Activated gamma-delta T cell treated with Interleukin-2 at 50 U/mL for 16 hours (primary cell): ENCODE measurements at places on chromosomes 2 and 18.

- DNase-seq: no peak
These were observed 46.1 kb downstream of the SERTAD2 start for GRCh38 chr2:64607381-64608304.

- no peak for DNase-seq
These were observed 162.2 kb upstream of the TACR1 start for GRCh38 chr2:75361486-75361885.

- DNase-seq: no peak
These were observed 110.3 kb downstream of the SMAD7 start for GRCh38 chr18:48840491-48840877.

- DNase-seq: no peak
These were observed 31.9 kb upstream of the EML4 start for GRCh38 chr2:42137125-42137841.

GRCh38 chr2:80351231-80351630 is 46.7 kb upstream of the LRRTM1 start:
- no peak for DNase-seq

- no peak for DNase-seq
These were observed 1215.8 kb downstream of the CNTNAP5 start for GRCh38 chr2:125240870-125241269.

GRCh38 chr2:53964987-53965687 is 5.7 kb downstream of the PSME4 start:
- DNase-seq: no peak

GRCh38 chr2:84424152-84424551 is 34.9 kb downstream of the SUCLG1 start:
- DNase-seq: no peak

DNA sequence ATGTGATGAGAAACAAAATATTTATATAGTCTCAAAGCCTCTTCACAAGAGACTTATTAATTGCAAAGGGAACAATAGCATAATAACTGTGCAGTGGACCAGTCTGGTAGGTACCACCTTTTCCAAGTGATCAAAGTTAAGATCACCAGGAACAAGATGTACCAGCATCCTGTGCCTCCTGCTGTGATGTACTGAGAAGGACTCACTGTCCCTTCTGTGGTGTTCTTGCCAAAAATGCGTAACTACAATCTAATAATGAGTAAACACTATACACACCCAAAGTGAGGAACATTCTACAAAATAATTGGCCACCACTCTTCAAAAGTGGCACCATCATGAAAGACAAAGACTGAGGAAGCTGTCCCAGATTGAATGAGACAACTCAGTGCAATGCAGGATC is 14.5 kb downstream of the GNLY start:
- DNase-seq: no peak

- no peak for DNase-seq
These were observed 135.8 kb downstream of the LRRTM1 start for GRCh38 chr2:80168801-80169200.

- DNase-seq: no peak
These were observed 36.6 kb upstream of the COL3A1 start for GRCh38 chr2:188937228-188938220.

- no peak for DNase-seq
These were observed 48.9 kb downstream of the APLF start for GRCh38 chr2:68516051-68516955.

GRCh38 chr2:96535331-96535730 is 1.2 kb upstream of the ARID5A start:
- DNase-seq: no peak

- no peak for DNase-seq
These were observed 137.0 kb upstream of the HS6ST1 start for GRCh38 chr2:128455721-128456050.

DNA sequence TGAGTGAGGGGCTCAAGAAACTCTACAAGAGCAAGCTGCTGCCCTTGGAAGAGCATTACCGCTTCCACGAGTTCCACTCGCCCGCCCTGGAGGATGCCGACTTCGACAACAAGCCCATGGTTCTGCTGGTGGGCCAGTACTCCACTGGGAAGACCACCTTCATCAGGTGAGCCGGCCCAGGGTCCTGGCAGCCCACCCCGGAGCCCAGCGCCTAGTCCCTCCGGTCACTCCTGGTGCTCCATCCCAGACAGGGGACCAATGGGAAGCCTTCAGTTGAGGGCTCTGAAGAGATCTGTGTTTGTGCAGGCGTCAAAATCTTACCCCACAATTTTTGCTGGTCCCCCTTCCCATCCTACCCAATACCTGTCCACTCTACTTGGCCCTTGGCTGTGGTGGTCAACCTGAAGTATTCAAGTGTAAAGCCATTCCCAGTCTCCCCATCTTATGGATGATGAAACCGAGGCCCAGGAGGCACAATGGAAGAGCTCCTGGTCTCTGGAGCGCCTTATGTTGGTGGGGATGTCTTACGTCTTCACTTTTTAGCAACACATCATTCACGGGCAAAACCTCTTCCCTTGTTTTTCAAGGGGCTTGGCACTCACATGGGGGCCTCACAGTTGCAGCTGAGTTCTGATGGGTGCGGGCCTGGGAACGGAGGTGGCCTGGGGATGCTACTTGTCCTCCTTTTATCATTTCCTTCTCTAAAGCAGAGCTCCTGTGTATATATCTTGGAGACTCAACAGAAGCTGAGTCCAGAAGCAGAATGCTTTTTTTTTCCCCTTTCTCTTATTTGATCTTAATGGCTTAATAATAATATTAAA is 941 bp downstream of the EHD3 start:
- DNase-seq: no peak

DNA sequence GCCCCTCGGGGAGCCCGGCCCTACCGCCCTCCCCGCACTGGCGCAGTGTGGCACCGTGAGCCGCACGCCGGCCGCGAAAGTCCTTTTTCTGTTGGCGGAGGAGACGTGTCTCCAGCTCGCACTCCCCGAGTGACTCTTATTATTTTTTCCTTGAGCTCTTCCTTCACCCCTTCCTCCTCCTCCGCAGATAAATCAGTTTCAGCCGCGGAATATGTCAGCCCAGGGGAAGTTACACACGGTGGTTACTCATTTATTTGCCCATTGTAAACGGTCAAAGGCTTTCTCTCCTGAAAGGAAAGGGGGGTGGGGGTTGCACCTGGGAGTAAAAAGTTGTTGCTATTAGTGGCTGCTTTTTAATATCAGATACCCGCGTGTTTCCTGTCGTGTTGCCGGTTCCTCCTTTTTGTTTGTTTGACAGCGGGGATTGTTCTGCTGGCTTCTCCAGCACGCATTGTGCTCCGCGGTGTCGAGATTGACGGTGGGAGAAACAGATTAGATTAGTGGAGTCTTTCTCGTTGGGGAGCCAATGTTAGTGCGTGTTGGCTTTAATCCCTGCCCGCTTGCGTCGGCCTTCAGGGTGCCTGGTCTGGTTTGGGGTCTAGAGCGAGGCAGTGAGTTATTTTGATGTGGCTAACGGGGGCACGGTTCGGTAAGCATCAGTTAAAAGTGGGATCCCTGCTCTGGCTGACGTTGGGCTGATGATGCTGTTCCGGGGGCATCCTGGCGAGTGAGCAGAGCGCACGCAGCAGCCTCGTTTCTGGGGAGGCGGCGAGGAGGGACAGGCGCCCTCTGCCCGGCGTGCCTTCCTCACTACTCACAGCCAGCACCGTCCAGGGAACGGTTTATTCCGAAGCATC is 1.6 kb downstream of the CRIM1 start:
- peak; percentile 14 for DNase-seq

DNA sequence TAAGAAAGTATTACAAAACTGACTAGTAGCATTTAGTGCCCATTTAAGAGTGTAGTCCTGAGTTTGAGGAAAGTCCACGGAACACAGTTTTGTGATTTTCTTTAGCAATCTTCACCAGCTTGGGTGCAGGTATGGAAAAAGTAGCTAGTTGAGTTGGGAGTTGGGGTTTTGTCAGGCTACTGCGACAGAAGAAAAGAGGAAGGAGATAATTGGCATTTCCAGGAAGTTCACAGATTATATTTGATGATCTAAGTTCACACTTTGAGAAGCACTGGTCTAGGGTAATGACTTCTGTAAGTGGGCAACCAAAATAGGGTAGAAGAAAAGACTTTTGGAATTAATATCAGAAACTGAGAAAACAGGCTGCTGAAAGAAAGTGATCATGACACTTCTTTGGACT is 52.1 kb downstream of the VIL1 start:
- DNase-seq: no peak

DNA sequence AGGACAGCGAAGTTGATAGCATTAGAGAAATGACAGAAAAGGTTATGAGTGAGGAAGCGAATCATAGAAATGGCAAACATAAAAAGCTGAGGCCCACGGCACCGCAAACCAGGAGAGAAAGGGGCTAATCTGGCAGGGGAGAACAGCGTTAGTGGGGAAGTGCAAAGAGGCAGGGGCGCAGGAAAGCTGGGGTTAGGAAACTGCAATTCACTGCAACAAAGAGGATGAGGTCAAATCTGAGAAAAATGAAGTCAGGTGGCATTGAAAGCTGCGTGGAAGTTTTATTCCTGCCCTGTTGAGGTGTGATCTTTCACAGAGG is 653 bp upstream of the ABI2 start:
- DNase-seq: no peak

DNA sequence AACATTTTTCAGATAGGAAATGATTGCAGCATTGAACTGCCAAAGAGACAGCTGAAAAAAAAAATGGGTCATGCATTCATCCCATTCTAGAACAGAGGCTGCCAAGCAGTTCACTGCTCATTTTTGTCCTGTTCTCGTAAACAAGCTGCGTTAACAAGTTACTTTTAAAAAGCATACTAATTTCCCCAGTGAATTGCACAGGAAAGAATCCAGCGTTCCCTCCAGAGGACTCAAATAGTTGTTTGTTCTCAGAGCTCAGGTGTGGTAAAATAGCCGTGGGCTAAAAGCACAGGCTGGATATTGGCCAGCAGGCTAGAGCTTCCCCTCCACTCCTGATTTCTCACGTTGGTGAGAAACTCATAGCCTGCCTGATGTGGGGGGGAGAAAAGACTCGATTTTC is 76.1 kb upstream of the AQP4 start:
- no peak for DNase-seq

DNA sequence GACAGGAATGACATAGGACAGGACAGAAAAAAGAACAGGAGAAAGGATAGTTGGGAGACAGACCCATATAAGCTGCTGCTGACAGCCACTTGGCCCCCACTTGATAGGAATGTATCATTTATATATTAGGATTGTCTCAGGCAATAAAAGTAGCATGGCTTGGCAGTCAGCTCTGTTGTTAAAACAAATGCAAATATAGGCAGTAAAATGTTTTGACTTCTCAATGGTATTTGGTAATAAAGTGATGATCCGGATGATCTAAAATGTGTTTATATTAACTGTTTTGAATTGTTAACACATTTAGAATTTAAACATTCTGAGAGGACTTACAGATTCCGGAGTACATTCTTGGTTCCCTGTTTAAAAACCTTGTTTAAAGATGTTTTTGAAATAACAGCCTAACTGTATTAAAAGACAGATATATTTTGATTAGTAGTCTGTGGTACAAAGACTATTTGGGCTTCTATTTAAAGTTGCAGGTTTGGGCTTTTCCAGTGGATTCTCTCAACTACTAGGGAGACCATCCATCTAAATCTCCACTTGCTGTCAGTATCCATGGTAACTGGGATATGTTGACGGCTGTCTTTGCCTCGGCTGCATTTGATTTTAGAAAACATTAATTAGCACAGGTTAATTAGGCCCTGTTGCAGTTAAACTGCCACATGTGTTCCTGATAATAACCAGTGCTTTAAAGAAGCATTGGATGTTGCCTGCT is 147.6 kb downstream of the ESCO1 start:
- no peak for DNase-seq

DNA sequence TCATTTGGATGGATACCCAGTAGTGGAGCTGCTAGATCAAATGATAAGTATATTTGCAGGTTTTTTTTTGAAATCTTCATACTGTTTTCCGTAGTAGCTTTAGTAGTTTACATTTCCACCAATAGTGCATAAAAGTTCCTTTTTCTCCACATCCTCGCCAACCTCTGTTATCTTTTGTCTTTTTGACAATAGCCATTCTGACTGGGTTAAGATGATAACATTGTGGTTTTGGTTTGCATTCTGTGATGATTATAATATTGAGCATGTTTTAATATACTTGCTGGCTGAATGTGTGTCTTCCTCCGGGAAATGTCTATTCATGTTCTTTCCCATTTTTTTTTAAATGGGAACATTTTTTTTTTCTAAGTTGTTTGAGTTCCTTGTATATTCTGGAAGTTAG is 260.0 kb downstream of the GULP1 start:
- no peak for DNase-seq

- no peak for DNase-seq
These were observed 1.6 kb downstream of the KANSL1L start for GRCh38 chr2:210169516-210170195.

DNA sequence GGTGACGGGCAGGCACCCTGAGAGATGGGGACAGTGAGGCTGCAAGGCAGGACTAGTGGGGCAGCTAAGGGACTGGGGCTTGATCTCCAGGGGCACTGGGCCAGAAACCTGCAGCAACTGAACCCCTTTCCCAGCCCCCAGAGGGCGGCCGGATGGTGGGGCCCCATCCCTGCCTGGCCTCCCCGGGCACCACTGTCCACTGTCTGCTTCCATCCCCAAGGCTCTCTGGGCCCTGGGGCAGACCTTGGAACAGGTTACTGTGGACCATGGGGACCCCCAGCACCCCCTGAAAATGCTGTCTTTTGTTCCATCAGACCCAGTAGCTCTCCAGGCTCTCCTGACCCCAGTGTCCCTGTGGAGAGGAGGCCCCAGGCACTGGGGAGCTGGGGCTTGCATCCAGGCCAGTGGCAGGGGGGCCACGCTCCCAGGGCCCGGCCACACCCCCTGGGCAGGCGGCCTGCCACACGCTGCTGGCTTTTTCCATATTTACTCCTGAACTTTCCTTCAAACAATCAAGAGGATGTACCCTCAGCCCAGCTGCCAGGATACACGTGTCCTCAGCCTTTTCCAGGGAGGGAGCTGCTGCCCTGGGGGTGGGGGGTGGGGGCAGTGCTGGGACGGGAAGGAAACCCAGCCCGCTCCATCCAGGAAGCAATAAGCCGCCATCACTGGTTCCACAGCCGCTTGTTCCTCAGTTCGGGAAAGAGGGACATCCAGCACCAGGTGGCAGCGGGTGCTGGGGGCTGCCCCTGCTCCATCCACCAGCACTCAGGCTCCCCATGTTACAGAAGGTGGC is 102.3 kb upstream of the ODC1 start:
- no peak for DNase-seq

DNA sequence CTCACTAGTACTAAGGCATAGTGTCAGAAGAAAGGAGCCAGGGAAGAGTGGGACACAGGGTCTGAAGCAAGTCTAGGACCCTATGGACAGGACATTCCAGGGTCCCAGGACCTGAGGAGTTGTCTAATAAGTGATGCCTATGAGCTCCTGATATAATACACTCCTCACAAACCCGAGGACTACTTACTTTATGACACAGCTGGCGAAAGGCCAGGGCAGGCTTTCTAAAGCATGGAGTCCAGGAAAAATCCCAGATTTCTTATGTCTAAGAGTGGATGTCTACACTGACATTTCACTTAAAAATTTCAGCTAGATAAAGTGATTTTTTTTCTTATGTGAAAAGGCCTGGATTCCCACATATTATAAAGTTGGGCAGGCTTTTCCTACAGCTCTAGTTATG is 502.2 kb upstream of the SETBP1 start:
- no peak for DNase-seq

DNA sequence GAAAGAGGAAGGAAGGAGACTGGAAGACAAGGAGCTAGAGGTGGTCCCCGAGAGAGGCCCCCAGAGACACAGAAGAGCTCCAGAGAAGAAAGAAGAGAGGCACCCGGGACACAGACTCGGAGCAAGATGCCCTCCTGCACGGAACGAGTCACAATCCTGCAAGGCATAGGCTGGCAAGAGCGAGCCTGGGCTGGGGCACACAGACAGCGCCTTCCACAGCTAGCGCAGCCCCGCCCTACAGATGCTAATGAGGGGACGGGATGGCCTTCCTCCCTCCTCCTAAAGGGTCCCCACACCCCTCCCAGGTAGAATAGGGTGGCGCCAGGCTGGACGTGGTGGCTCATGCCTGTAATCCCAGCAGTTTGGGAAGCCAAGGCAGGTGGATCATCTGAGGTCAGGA is 19.8 kb upstream of the GPR17 start:
- no peak for DNase-seq
